ENCODE measurements at places on chromosomes 7 and 10.
A peak's percentile ranks its signal among the peaks of the same experiment; 100 is the strongest.

DNA sequence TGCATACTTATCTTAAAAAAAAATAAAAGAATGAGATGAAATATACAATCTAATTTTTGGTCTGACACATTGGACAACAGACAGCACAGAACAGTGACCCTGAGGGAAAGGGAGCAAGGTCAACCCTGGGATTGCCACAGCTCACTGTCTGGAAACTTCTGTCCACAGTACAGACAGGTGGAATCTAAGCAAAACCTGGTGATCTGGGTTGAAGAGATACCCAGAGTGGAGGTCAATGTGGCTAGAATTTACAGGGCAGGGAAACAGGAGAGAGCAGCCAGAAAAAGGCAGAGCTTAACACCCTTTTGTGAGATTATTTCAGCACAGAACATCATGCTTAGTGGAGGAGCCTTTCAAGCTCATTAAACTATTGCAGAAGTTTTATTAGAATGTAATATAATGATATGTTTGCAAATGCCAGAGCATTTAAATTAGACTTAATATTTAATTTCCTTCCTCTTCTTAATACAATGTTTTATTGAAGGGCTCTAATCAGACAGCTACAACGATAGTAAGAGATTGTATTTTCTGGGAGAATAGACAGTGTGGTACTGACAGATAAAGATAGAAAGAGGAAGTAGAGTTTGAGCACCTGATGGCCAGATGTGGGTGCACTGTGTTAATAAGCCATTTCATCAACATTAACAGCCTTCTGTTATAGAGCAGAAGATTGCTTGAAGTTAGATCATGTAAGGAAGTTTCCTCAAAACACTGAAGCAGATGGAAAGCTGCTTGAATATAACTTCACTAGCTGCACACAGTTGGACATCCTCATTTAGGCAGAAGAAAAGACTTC, 309.4 kb downstream of the HGF start:
- DNase-seq: no peak

DNA sequence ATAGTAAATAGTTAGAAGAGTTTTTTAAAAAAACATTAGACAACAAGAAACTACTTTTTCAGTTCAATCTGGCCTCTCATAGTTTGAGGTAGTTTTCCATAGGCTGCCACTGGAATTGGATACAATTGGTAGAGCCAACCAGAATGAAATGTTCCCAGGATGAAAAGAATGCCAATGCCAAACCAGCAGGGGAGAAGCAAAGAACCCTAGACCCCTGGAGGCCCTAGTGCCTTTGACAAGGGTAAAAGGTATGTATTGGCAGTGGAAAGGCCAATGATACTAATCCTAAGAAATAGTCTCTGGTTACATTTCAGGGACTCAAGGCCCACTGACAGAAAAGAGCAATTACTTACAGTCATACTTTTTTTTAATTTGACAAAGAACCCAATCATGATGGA, 77.4 kb upstream of the SEM1 start:
- no peak for DNase-seq

DNA sequence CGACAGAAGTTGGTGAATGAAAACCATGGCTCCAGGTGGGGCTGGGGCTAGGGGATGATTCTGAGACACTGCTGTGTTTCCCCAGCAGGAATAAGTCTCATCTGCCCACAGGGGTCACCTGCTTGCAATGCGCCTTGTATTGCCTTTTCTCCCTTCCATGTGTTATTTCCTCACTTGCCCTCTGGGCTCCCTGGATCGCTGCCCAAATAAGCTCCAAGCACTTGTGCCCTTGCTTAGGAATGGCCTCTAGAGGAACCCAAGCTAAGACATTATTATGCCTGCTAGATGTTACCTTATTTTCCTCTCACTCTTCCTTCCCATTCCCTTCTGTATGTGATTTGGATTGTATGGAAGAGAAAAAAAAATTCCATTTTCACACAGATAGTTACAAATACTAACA, 24.8 kb upstream of the PLPP4 start:
- no peak for DNase-seq

DNA sequence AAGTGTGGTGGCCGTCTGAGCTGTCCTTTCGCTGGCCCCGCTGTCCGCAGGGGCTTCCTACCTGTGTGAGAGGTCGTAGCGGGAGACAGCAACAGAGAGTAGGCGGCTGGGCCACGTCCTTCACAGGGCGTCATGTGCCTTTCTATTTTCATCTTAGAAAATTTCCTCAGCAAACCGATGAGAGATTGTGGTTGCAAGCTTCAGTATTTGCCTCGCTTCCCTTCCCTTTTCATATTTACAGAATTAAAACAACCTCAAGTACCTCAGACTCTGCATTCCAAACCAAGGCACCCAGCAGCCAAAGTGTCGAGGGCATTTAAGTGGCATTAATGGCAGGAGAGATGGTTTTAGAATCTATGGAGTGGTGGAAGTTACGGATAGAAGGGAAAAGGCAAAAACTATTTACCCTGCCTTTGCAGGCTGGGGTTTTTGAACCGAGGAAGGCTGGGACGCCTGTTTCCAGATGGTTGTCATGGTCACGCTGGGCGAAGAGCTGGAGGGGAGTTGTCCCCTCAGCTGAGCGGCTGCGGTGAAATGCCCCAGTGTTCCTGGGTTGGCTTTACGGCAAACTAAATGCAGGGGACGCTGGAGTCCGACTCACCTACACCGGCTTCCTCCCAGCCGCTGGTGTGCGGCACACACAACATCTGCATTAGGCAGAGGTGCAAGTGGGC, 41.9 kb downstream of the WIPI2 start:
- peak; percentile 89 for DNase-seq

DNA sequence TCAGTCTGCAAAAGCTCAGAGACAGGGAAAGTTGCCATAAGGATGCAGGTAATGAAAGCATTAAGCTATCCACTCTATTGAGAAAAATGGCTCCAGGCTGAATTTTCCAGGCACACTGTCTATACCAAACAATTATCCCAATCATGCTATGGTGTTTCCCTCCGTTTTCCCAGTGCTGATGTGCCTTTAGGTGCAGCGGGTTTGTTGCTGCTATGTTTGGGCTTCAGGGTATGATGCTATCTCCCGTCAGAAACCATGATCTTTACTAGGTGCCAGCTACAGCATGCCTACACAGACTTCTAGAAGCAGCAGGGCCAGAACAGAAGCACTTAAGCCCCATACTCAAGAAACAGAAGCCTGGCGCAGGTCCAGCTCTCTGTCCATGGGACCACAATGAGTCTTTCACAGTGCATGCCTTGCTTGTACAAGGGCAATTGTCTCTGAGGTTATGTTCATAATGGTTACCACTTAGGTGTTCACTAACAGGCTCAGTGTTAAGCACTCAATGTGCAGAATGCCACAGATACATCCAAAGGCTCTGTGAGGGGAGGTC, 19.4 kb downstream of the STEAP1B start:
- DNase-seq: no peak

DNA sequence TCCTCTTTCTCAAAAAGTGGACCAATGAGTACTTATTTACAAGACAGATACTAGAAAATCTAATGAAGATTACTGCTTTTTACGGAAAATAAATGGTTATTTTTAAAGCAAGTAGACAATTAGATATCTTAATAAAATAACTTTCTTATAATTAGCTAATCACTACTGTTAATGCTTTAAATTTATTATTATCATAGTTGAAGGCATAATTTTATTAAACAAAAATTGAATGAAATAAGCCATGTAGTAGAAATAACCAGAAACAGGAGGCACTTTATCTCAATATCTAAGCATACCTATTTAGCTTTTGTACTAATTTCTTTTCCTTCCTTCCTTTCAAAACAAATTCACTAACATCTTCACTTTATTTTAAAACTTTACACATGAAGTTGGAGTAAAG, 134.9 kb downstream of the CHCHD3 start:
- DNase-seq: no peak

DNA sequence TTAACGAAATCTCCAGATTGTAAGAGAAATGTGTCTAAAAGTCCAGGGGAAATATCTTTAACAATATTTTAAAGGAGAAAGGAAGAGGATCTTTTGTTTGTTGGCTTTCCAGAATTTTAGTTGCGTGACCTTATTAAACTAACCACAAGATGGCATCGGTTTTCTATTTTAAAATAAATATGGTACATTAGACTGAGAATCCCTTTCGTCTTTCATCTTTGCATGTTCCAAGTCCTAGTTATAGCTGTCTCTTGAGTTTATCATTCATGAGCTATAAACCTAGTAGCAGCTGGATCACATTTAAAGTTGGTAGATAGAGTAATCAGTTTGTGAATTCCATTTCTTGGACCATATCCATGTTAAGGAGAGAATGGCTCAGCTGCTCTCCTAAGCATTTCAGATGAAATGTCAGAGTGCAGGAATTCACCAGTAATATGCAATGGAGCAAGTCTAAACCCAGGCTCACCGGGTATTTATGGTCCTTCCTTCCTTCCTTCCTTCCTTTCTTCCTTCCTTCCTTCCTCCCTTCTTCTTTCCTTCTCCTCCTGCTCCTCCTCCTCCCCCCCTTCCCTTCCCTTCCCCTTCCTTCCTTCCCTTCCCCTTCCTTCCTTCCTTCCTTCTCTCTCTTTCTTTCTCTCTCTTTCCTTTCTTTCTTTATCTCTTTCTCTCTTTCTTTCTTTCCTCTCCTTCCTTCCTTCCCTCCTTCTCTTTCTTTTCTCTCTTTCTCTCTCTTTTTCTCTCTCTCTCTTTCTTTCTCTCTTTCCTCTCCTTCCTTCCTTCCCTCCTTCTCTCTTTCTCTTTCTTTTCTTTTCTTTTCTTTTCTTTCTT, 57.8 kb upstream of the RAB18 start:
- no peak for DNase-seq

DNA sequence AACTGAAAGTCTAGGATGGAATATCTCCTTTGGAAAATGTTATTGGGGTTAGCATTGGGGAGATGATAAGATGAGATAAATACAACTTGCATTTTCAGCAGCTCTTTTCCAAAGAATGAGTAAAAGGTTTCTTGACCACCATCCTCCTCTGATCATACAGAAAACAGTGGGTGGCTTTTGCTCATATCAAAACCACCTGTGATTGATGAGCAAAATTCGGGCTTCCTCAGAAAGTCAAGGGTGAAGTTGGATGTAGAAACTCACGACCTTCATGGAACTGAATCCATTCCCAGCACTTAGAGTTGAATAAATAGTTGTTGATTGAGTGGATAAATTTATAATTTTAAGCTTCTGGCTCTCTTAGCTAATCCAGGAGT, 158.4 kb downstream of the DNAJB6 start:
- no peak for DNase-seq

- no peak for DNase-seq
Observed at GRCh38 chr10:33365871-33366411, 31.5 kb upstream of the NRP1 start.

DNA sequence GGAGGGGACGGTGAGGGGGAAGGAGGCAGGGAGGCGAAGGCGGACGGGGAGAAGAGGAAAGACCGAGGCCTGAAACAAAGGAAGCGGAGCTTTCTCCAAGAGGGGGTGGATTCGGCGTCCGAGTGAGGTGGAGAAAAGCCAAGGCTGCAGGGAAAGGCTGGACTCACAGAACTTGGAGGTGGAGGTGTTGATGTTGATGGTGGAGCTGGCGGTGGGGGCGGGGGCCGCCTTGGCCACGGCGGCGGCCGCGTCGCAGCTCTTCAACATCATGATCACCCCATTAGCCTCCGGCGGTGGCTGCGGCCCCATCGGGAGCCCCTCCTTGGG, 578 bp downstream of the CACUL1 start:
- no peak for DNase-seq

DNA sequence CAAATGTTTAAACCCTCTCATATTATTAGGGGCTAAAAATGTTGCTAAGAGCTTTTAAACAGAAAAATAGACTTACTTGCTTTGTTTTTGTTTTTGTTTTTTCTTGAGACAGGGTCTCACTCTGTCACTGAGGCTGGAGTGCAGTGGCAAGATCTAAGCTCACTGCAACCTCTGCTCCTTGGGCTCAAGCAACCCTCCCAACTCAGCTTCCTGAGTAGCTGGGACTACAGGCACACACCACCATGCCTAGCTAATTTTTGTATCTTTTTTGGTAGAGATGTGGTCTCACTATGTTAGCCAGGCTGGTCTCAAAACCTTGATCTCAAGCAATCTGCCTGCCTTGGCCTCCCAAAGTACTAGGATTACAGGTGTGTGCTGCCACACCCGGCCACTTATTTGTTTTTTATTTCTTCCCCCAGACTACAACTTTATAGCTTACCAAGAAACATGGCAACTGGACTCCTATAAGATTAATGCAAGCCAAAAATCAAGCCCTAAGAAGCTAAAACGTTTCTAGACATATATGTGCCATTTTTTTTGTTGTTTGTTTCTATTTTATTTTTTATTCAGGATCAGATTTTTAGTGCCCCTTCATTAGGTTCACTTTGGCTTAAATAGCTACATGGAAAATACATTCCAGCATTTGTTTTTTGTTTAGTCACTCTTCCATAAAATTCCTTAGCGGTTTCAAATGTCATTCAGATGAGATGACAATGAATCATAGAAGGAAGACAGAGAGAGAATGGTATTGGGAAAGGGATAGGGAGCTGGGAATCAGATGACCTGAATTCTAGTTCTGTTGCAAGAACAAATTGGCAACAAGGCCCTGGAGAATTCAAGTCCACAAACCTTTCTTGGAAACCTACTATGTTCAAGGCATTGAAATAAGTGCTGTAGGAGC, 163.4 kb upstream of the MKLN1 start:
- DNase-seq: no peak

DNA sequence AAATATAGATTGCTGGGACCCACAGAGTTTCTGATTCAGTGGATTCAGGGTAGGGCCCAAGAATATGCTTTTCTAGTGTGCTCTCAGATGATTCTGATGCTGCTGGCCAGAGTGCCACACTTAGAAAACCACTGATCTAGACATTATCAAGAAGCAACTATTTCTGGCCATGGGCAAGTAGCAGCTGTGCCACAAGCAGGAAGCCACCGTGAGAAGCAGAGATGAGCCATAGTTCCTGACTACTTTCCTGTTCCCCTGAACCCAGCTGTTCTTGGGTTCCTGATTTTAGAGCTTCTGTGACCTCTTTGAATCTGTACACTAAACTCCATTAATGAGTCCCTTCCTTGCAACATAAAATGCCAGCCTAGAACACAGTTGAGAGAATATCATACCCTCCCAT, 38.1 kb upstream of the PIK3AP1 start:
- DNase-seq: peak; percentile 68

DNA sequence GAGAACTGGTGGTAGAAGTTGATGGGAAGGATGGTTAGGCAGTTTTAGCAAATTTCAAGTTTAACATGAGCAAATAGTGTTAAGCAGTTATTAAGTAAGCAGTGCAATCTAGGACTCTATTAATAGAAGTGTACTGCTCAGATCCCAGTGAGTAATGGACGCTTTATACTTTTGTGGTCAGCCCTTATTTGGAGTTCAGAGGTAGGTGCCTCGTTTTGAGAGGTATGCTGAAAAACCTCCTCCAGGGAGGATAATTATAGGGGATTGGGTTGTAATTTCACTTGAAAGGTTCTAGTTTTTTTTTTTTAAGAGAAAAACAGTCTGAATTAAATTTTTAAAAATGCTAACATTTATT, 33.5 kb upstream of the CCDC7 start:
- no peak for DNase-seq

DNA sequence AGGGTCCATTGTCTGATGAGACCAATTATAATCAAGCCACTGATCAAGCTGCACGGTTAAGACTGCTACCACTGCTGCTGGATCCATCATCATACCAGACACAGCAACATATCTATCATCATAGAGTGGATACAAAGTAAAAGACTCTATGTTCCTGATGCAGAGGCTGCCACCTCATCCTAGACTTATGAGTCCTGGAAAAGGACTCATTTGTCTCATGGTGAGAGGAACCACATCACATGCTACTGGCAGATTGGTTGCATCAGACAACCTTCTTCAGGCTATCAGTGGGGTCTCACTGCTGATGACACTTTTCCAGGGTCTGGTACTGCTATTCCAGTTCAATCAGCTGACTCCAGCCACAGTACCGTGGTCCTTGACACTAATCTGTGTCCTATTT, 79.0 kb downstream of the ABI1 start:
- no peak for DNase-seq

Data from GM12864 (cell line).